Fibroblast of skin of left quadriceps (primary cell): ENCODE measurements at places on chromosomes 2 and 18.

GRCh38 chr2:143513081-143513480, 383.9 kb downstream of the ARHGAP15 start:
- peak; percentile 59 for DNase-seq

GRCh38 chr18:62539284-62540165, 16.7 kb downstream of the ZCCHC2 start:
- DNase-seq, result no peak

DNA sequence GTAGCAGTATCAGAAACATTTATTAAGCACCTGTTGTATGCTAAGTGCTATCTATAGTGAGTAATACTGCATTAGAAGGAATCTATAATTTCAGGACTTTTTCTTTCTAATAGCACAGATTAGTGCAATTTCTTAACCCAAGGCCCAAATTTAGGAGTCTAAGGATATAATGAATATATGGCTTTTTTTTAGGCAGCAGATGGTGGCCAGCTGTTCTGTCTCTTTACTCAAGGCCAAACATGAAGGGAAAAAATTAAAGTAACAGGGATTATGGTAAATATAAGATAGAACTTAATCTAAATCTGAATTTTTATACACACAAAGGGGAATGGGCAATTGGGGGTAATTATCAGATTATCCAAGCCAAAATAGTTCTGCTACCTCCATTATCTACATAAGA, 230.6 kb upstream of the SP5 start:
- DNase-seq, result no peak

DNA sequence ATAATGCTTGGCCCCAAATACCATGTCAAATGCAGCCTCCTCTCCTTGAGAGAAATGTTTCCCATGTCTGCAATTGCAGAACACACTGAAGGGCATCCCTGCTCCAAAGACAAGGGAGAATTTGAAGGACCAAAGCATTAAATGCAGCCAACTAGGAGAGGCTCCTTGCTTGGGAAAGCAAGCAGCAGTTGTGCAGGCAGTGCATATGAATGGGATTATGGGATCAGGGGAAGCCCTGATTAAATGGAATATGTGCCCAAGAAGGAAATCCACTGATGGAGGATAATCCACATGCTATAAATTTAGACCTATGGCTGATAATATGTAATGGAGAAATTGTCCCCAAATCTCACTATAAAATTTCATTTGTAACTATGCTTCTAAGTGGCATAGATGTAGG, 116.1 kb downstream of the NCKAP5 start:
- no peak for DNase-seq

- DNase-seq, result peak; percentile 68
These were observed 44.5 kb downstream of the SH3BP4 start for GRCh38 chr2:234996069-234996940.

- DNase-seq, result no peak
These were observed 267.6 kb upstream of the LYPD1 start for GRCh38 chr2:132937629-132938028.

DNA sequence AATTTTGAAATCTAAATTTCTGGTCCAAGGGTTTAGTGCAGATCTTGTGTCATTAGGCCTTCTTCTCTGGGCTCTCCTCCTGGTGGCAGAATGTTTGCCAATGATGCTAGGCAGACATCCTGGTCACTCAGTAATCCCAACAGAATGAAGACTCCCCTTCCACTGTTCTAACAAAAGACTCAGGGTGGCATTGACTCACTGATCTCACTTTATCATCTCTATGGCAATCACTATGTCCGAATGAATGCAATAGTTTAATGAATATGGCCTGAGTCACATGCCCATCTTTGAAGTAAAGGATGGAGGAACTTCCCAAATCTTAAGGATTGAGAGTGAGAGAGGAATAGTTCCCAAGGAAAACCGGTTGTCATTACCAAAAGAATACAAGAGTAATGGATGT, 261.1 kb downstream of the KCNE4 start:
- DNase-seq, result no peak

DNA sequence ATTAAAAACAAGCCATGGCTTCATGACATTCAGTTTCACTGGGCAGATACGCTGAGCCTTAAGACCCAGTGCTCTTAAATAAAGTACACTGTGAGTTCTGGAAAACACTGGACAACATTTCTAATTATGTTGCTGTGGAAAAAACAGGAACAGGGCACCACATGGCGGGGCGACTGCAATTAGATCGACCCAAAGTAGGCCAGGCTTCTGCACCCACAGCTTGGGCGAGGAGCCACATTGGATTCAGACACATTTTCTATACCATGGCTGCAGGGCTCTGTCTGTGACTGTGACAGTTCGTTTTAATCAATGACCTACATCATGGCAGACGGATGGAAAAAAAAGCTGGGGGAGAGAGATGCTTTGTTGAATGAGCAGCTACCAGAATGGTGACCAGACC, 227.2 kb upstream of the HS6ST1 start:
- no peak for DNase-seq

- DNase-seq, result no peak
These were observed 137.7 kb downstream of the PXDN start for GRCh38 chr2:1606421-1607235.

- DNase-seq, result no peak
These were observed 28.9 kb downstream of the EIPR1 start for GRCh38 chr2:3348767-3349166.

- peak; percentile 60 for DNase-seq
These were observed 40.2 kb upstream of the GMCL1 start for GRCh38 chr2:69789175-69789721.

DNA sequence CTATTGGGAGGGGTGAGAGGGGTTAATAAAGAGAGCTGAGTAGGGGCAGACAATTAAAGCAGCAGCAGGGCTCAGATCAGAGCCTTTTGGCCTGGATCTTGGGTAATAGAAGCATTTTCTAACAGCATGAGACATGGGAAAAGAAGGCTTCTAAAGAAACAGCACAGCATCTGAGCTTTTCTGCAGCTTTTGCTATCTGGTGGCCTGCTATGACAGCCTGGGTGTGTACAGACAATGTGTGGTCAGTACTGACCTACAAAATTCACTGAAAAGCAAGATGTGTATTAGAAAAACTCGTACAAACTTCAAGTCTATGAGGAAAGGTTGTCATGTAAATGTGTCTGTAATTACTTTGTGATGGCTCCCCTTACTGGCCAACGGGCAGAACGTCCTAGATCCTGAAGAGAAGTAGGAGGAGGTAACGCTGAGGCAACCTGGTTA, 95.6 kb downstream of the GALNT3 start:
- peak; percentile 23 for DNase-seq

DNA sequence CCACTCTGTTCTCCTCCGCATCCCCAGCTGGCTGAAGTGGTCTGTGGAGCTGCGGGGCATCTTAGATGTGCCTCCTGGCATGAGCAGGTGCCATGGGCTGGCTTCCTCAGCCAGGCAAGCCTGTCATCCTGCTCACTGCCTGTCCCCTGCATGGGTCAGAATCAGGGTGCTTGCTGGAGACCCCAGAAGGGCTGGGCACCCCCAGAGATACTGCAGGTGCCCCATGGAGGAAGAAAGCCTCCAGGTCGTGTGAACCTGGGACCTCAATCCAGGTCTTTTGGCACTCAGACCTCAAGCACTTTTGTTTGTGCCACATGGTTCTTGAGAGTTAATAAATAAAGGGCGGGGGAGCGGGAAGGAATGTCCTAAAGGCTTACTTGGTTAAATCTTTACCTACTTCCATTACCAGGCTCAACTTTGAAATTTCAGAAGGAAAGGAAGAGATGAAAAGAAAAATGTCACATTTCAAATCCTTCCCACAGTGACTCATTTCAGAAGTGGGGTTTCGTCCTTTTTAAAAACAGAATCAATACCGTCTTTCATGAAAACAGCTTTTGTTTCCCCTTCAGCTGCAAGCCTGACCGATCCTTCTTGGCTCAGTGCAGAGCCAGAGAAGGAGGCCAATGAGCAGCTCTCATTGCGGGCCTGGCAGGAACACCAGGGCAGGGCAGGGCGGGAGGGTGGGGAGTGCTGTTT, 69.9 kb downstream of the RHOB start:
- DNase-seq, result no peak

- no peak for DNase-seq
These were observed 112.8 kb downstream of the SPTBN1 start for GRCh38 chr2:54568876-54569321.

GRCh38 chr2:109129921-109130722, 1.1 kb downstream of the SH3RF3 start:
- DNase-seq, result no peak

GRCh38 chr2:167136879-167137596, 248.8 kb downstream of the XIRP2 start:
- DNase-seq, result peak; percentile 27

GRCh38 chr2:113757138-113757657, 756 bp upstream of the SLC35F5 start:
- no peak for DNase-seq

GRCh38 chr2:150620416-150620815, 132.9 kb upstream of the RND3 start:
- DNase-seq, result no peak

GRCh38 chr2:69020496-69021426, 7.8 kb downstream of the ANTXR1 start:
- DNase-seq, result no peak

DNA sequence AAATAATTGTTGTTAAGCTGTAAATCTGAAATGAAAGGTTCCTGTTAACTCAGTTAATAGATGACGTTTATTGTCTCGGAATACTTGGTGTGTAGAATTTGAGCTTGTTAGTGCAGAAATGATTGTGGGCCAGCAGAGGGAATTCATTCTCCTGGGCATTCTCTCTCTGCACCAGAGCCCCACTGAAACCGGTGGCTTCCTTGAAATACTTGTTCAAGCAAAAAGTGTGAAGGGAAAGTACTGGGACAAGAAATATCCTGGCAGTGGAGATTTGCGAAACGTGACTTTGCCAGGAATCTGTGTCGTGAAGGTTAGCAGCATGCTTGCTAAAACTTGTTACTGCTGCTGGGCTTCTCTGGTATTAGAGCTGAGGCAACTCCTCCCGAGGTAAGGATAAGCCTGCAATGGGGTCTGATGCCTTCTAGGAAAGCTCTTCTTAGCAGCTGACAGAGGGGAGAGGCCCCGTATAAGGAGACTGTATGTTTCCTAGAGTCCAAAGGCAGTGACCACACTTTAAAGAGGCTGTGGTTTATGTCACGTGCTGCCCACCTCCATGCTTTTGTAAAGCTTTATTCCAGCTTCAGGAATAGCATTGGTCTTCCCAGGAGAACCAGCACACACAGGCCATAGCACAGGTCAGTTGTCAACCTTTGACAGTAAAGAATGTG, 2.0 kb downstream of the ITGA6 start:
- DNase-seq, result no peak

DNA sequence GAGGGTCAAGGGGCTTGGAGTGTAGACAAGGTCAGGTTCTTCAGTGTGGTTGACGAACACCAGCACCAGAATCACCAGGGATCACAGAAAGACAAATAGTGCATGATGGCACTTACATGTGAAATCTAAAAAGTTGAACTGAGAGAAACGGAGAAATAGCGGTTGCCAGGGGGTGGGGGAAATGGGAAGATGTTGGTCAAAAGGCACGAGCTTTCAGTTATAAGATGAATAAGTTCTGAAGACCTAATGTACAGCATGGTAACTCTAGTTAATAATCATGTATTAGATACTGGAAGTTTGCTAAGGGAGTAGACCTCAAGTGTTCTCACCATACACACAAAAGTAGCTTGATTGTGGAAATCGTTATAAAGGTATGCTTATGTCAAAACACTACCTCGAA, 43.7 kb upstream of the DARS1 start:
- no peak for DNase-seq

GRCh38 chr2:234635284-234635683, 138.4 kb upstream of the ARL4C start:
- no peak for DNase-seq

DNA sequence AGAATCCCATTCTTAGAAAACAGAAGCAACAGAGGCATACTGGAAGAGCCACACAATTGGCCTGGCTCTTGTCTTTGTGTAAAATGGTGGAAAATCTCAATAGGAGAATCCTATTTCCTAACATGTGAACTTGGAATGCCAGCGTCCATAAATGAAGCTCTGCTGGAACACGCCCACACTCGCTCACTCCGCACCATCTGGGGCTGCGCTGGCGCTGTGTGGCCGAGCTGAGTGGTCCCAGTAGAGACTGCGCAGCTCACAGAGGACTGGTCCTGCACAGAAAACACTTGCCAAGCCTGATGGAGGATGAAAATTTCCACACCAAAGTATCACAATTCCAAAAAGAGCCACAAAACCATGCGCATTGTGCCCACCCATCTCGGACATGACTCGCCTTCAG, 56.2 kb downstream of the PXDN start:
- DNase-seq, result no peak

DNA sequence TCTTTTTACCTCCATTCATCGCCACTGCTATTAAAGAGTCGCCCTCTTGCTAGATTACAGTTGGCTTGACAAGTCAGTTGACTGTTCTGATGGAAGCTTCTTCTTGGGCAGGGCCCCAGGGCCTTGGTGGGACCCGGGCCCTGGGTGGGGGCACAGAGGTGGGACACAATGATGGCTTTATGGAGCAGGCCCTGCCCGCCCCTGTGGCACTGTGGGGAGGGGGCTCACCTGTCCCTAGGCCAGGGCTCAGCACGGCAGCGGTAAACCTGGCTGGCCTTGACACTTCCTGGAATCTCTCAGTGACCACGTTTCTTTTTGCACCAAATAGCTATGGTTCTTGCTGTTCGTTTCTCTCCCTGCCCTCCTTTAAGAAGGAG, 4.9 kb upstream of the HS6ST1 start:
- DNase-seq, result no peak

DNA sequence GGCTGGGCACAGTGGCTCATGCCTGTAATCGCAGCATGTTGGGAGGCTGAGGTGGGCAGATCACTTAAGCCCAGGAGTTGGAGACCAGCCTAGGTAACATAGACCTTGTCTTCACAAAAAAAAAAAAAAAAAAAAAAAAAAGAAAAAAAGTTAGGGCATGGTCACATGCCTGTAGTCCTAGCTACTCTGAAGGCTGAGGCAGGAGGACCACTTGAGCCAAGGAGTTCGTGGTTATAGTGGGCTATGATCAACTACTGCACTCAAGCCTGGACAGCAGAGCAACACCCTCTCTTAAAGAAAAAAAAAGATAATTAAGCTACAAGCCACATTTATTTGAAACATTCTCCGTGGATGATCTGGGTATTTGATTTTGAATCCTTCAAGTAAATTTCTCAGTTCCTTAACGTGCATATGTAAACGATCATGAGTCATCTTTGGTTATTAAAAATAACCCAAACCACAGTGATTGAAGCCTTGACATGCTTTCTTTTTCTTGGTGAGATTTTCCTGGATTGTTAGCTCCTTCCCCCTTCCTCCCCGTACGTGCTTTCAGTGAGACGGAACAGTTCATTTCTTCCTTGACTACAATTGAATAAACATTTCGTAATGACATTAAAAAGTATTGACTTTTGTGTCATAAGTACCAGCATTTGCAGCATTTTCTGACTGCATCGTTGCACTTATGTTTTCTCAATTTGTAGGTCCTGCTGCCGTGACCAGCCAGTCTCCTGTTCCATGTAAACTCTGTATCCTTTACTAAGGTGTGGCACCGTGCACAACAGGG, 20.3 kb downstream of the RMC1 start:
- peak; percentile 73 for DNase-seq

GRCh38 chr2:84817239-84817655, 63.6 kb downstream of the TRABD2A start:
- DNase-seq, result no peak
